ENCODE measurements at places on chromosomes 3 and 15. TPM values are rescaled to one million over a fixed set of nuclear protein-coding genes. Genes with fewer than 3 reads are reported as not detected.

A4GNT gene
- total RNA-seq, result not detected

SETD5 gene
- total RNA-seq, result 101 TPM

STRIT1 gene
- not detected for total RNA-seq

TSC22D2 gene
- total RNA-seq, result 13.9 TPM

LMAN1L gene
- total RNA-seq, result not detected

CP gene
- total RNA-seq, result 26.4 TPM

CD276 gene
- 127 TPM for total RNA-seq

ALDH1A2 gene
- total RNA-seq, result 7.7 TPM

GOLGA8O gene
- not detected for total RNA-seq

GOLGA8R gene
- 7.5 TPM for total RNA-seq

LTK gene
- total RNA-seq, result 0.33 TPM

XCR1 gene
- not detected for total RNA-seq

KBTBD13 gene
- not detected for total RNA-seq

OR4M2 gene
- total RNA-seq, result not detected

SCN5A gene
- total RNA-seq, result not detected

TP63 gene
- total RNA-seq, result 0.17 TPM

TMC3 gene
- not detected for total RNA-seq

CCDC39 gene
- total RNA-seq, result 0.33 TPM

SNUPN gene
- 22.7 TPM for total RNA-seq

NCK1 gene
- 62.2 TPM for total RNA-seq

AVEN gene
- total RNA-seq, result 8.5 TPM

ZNF80 gene
- not detected for total RNA-seq

ABHD14A gene
- 21.4 TPM for total RNA-seq

POU1F1 gene
- not detected for total RNA-seq

ZMYND10 gene
- not detected for total RNA-seq

TBC1D2B gene
- total RNA-seq, result 92.7 TPM

YEATS2 gene
- 25.0 TPM for total RNA-seq

GOLGA8Q gene
- total RNA-seq, result 1.8 TPM

SCAANT1 gene
- total RNA-seq, result not detected

FBXO40 gene
- total RNA-seq, result 0.16 TPM

CD96 gene
- total RNA-seq, result 2.8 TPM

SLC24A5 gene
- total RNA-seq, result not detected

PROK2 gene
- total RNA-seq, result not detected

THSD4 gene
- total RNA-seq, result 0.17 TPM

ST8SIA2 gene
- total RNA-seq, result not detected

All from subcutaneous adipose tissue (tissue), 4 donors.